ENCODE measurements at places on chromosomes 12 and 14.

GRCh38 chr12:6868211-6869048 lies 1.1 kb downstream of the TPI1 start:
- DNase-seq: no peak

DNA sequence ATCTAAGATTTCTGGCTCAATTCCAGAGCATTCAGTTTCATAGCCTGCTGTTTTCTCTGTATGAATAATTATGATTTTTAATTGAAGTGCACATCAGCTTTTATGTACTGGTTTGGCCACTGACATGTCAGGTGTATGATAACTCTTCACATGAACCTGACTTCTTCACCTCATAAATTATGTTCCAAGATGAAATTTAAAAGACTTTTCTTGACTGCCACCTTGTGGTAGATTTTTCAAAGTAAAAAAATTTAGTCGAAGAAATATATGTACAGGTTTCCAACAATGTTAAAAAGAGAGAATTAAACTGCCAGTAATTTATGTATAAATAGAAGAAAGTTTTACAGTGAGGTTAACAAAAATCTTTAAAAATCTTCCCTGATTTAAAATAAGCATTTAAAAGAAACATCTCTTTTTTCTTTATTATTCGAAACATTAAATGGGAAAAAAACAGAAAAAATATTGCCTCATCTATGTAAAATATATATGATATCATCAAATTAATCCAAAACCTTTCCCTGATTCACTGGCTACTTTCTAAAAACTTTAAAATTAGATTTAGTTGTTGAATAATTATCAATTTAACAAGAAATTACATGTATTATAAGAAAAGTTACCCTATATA lies 124.9 kb upstream of the ATXN7L3B start:
- DNase-seq: peak; percentile 17

DNA sequence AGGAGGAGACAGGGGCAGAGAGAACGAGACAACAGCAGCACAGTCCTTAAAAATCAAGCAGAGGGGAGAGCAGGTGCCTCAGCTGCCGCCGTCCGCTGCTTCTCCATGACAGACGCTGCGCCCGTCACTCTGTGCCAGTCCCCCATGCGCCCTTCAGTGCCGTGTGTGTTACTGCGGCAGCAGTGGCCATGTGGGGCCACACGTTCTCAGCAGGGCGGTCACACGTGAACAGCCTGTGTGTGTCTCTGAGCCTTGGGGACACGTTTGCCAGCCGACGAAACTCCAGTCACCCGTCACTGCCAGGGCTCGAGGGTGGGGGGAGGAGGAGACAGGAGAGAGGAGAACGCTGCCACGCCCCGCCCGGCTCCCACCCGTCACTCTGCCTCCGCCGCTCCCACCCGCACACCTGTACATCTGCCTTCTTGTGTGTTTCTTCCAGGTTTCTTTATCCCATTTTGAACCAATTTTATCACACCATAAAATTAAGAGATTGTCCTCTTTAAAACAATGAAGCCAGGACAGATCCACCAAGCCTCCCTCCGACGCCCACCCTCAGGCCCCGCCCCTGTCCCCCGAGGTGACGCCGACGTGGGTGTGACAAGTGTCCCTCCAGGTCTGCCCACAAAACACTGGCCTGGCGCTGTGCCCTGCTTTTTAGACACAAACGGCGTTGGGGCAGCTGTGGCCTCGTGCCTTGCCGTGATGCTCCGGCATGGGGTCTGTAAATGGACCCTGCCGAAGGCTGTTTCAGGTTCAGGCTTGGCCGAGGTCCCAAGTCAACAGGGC lies 58.2 kb downstream of the GALNT9 start:
- DNase-seq: peak; percentile 13

DNA sequence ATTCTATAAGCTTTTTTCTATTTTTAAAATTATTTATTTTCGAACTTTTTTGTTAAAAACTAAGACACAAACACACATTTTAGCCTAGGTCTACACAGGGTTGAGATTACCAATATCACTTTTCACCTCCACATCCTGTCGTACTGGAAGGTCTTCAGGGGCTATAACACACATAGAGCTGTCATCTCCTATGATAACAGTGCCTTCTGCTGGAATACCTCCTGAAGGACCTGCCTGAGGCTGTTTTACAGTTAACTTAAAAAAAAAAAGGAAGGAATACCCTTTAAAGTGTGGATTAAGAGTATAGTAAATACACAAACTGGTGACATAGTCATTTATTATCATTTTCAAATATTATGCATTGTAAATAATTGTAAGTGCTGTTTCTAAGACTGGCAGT lies 43.0 kb downstream of the RASSF8 start:
- no peak for DNase-seq

DNA sequence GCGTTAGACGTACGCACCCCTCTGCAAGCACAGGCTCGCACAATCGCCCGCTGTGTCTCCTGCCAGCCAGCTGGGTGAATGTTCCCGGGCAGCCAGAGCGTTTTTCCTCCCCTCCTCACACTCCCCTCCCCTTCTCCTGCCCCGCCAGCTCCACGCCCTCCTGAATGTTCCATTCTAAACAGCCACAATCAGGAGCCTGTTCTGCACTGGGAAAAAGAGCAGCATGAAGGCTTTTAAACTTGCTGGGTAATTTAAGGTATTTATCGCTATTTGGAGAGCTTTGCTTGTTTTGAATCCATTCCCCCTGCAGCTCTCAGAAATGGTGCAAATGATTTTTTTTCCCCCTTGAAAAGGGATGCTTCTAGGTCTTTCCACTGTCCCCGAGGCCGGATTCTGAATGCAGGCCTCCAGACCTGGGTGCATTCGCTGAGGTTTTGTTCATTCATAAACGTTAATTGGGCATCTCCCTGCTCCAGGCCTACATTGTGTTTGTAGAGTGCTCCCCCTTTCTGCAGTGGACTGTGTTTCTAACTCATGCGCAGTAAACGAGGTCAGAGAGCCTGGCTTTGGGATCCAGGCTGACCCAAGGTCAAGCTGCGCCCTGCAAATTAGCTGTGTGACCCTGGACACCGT lies 212.5 kb downstream of the CHST11 start:
- no peak for DNase-seq

GRCh38 chr12:4412465-4412864 lies 33.0 kb upstream of the FGF23 start:
- no peak for DNase-seq

DNA sequence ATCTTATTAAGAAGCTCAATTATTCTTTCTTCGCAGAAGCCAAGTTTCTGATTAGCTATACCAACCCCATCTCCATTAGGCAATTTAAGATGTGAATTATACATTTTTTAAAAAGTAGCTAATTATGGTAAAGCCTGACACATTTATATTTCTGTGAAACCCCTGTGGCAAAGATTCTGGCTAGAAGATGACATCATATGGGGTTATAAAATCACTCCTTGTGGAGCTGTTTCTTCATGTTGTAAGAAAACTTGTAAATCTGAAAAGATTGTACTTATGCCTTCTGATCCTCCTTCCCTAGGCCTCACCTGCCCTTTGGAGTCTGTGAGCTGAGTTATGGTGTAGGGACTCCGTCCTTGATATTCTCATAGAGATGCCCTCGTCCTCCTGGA lies 78.1 kb downstream of the CHST11 start:
- DNase-seq: no peak

DNA sequence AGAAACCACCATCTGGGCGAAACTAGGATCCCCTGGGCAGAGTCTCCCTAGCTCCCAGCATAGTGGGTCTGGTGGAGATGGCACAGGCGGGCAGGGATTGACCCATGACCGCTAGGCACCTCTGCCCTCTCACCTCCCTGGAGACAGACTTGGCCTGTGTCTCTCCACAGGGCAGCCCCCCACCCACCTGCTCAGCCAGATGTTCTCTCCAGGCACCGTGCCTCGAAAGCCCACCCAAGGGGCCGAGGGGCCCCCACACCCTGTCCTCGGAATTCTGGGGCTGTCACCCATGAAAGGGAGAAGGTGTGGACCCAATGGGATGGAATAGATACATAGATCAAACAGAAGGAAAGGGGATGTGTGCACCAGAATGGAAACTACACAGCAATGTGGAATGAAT lies 229.1 kb upstream of the RTL1 start:
- DNase-seq: no peak

GRCh38 chr12:49706351-49707127 lies 666 bp downstream of the FMNL3 start:
- no peak for DNase-seq

- no peak for DNase-seq
Observed at GRCh38 chr14:73764406-73765280, 50.5 kb upstream of the PNMA1 start.
